T follicular helper cell (primary cell): ENCODE measurements at places on chromosomes 1 and 21.

DNA sequence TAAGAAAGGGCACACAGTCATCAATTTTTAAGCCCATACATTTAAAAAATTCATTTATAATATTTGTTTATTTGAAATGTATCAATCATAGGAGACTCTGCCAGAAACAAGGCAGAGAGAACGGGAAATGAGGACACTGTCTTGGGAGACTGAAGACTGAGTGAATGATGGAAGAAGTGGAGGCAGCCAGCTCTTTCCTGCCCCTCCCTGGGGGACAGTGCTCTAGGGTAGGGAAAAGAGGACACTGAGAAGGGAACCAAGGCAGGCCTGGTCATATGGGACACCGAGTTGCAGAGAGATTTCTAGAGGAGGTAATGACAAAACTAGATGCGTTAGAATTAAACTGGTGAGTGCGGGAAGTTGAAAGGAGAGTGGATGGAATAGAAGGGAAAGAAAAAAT lies 31.6 kb downstream of the EEIG2 start:
- DNase-seq, result no peak

DNA sequence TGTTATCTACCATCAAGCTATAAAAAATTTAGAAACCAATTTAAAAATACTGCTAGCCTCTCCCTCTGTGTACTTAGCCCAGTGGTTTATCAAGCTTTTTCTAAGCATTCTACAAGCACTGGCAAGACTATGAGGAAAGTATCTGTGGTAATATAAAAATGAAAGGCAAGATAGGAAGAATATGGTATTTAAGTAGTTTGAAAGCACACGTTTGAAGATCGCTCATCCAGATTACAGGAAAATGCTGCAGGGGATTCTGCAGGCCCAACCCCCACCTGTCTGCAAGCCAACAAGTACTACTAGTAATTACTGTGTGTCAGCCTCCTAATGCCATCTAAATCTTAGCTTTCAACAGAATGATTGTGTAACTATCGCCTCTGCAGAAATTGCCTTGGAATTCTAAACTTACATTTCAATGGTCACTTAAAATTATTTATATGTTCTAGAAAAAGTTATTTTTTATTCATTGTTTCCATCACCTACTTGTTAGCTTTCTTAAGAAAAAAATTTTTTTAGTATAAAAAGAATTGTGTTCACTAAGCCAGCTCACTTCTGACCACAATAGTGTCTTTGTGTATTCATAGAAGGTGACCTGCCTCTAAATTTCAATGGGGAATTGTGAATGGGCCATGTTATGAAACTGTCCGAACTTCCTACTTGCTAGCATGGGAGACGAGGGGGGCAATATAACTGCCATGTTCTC lies 8.5 kb downstream of the ERRFI1 start:
- no peak for DNase-seq

GRCh38 chr1:237671262-237671661 lies 219.5 kb downstream of the ZP4 start:
- DNase-seq, result no peak

- no peak for DNase-seq
These were observed 3.3 kb upstream of the FMO4 start for GRCh38 chr1:171310661-171311087.

DNA sequence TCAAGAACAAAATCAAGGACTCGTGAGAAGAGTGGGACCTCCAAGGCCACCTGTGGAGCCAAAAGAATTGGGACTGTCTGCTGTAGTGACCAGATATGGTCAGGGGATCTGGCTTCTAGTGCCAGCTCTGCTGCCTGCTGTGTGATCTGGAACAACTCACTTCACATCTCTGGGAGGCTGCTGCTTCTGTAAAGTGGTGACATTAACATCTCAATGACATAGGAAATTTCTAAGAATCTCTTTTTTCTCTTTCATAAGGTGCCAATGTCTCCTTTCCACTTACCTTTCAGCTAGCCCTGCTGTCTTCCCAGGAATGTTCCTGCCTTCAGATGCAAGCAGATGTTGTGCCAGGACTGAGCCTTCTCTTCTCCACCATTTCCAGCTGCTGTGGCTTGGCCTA lies 5.0 kb upstream of the SRSF4 start:
- DNase-seq, result no peak

DNA sequence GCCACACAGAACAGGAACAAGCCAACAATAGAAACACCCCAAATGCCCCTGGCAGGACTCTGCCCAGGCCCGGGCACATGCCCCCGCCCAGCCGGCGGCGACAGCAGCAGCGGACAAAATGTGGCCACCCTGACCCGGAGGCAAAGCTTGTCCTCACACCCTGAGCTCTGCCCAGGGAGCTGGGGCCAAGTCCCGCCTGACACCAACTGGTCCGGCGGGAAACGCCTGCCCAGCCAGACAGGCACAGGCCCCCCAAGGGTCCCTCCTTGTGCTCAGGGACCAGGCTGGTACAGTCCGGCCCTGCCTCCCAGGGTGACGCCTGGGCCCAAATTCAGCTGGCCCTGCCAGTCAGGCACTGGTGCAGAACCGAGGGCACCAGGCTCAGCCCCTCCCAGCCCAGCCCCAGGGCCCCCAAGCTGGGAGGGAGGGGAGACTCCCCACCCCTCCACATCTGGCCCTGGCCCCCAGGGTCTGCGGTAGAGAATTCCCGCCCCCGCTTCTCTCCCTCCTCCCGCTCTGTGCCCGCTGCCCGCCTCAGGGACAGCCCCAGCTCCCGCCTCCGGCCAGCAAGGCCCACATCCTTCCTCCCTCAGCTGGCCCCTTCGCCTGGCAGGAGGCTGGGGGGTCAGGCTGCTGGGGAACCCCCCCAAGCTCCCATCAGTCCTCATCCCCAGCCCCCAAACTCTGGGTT lies 2.0 kb downstream of the AHDC1 start:
- DNase-seq, result no peak

GRCh38 chr1:224762701-224763100 lies 146.6 kb downstream of the CNIH3 start:
- DNase-seq, result no peak

DNA sequence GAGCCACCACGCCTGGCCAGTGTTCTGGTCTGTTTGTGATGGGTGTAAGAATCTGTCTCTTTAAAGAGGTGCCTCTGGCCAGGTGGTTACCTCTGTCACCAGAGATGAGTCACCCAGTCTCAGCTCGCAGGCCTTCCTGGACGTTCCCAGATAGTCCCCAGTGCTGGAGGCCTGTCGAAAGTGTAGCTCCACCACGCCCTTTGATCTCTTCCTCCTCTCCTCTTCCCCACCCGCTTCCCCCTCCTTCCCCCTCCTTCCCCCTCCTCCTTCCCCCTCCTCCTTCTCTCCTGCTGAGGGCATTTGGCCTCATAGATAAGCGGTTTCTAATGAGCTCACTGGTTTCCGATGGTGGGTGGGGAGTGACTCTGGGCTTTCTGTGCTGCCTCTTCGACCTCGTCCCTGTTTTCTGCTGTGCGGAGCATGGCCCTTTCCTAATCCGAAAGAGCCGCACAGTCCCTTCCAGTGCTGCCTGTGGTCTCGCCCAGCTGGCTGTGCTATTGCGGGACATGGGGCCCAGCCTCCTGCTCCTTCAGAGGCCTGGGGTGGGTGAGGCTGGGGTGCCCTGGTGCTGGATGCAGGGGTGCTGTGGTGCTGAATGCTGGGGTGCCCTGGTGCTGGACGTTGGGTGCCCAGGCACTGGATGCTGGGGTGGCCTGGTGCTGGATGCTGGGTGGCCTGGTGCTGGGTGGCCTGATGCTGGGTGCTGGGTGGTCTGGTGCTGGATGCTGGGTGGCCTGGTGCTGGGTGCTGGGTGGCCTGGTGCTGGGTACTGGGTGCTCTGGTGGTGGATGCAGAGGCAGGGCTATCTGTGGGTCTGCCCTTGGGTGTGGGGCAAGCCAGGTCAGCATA lies 19.2 kb downstream of the AGPAT3 start:
- no peak for DNase-seq

GRCh38 chr1:224356685-224357625 lies at the start of gene CNIH4:
Gene CNIH4, plus strand, starts transcription at chr1:224356879. Its CDS starts 46 bp downstream, at chr1:224356925.
- peak; percentile 88 for DNase-seq

DNA sequence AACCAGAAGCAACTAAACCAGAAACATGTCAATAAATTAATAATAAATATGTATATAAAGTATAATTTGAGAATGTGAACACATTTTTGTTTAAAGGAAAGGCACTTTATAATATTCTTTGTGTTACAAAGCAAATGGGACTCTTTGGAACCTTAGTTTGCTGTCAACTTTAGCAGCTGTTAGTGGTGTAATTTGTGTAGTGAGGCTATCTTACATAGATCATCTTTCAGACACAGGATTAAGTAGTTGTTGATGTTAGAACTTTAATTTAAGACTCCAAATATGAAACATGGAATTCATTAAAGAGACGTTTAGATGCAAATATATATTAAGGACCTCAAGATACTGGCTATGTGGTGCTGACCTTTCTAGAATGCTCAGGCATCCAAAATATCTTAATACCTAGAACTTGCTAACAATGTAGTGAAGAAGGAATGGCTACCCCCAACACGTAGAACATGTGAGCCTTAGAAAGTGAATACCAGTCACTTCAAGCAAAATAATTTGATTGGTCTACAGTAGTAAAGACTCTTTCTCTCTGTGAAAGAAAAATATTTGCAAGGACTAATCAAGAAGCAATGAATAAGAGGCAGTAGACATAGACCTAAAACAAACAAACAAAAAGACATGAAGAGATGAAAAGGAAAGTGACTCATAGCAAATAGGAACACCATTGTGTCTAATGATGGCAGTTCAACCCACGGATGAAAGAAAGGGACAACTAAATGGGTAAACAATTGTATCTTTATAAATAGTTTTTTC lies 811.4 kb downstream of the USP25 start:
- no peak for DNase-seq

GRCh38 chr1:33346533-33346926 lies 25.6 kb upstream of the A3GALT2 start:
- no peak for DNase-seq

DNA sequence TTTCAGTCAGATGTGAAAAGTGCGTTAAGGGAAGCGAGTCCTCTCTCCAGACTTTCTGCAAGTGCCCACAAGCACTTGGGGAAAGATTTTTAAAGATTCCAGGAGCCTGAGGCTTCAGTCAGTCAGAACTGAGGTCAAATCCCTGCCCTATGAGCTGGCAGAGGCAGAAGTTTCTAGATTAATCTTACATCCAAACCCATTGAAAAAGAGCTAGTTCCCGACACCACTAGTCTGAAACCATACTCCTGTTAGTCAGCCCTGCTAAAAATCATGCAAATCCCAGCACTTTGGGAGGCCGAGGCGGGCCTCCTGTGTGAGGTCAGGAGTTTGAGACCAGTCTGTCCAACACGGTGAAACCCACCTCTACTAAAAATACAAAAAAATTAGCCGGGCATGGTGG lies 21.0 kb downstream of the RSPH1 start:
- no peak for DNase-seq

GRCh38 chr1:118859999-118860398 lies 128.1 kb downstream of the TBX15 start:
- DNase-seq, result no peak

- DNase-seq, result no peak
These were observed 30.2 kb upstream of the IL20 start for GRCh38 chr1:206835186-206835585.

DNA sequence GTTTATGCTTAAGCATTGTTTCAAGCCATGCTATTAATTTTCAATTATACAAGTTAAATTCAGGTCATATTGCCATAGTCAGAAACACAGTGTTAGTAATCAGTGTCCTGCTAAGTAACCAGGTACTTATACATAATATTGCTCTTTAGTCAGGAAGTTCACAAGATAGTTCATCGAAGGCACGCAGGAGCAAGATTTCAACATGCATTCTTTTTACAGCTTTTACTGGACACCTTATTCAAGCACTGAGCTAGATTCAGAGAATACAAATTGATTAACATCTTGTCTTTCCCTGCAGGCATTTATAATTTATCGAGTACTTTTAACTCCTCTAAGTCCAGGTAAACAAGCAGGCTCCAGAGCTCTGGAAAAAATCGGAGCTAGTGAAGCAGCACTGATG lies 202.3 kb upstream of the BRINP3 start:
- no peak for DNase-seq

GRCh38 chr21:34886240-34887104 lies 162.6 kb downstream of the RUNX1 start:
- DNase-seq, result no peak

- no peak for DNase-seq
These were observed at the start of gene C1QTNF12 for GRCh38 chr1:1246577-1247340. Gene C1QTNF12, minus strand, starts transcription at chr1:1246722. Its CDS starts 32 bp downstream, at chr1:1246690.

DNA sequence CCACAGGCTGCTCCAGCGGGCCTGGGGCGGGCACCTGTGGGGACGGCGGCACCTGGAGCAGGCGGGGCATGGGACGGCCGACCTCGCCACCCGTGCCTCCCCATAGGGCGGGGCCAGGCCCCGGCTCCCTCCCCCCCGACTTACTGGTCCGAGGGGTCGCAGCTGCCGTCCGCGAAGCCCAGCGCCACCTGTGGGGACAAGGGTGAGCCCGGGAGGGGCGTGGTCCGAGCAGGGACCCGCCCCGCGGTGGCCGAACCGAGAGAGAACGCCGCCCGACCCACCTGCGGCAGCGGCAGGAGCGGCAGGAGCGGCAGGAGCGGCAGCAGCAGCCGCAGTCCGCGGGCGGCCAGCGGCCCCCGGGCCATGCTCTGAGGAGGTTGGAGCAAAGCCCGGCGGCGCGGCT lies at the start of gene TMEM52:
Gene TMEM52 (minus strand): TSS at position 379 of the 403 bp plus-strand sequence. CDS start 14 bp downstream, at position 365.
- no peak for DNase-seq

GRCh38 chr1:187053876-187054275 lies 225.1 kb downstream of the PLA2G4A start:
- no peak for DNase-seq

GRCh38 chr1:11680270-11681070 lies 478 bp downstream of the MAD2L2 start:
- no peak for DNase-seq

- DNase-seq, result no peak
These were observed at the start of gene PCP4 for GRCh38 chr21:39867198-39867650. Gene PCP4, plus strand, starts transcription at chr21:39867438. Its CDS starts 64 bp downstream, at chr21:39867502.

GRCh38 chr1:29240986-29241385 lies 4.7 kb downstream of the PTPRU start:
- no peak for DNase-seq

DNA sequence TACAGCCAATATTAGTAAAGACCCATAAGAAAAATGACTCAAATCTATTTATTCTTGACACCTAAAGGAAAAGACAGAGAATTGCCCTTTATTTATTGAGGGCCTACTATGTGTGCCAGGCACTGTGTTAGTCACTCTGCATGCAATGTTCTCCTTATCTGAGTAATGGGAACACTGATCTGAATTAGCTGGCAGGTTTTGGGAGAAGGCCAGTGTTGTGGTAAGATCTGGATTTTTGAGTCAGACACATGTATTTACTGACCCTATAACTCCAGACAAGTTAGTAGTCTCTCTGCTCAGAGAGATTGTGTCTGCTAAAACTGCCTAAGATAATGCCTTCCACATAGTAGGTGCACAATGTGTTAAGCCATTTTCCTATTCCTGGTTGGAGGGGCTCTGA lies 17.3 kb downstream of the LCE4A start:
- DNase-seq, result no peak

- DNase-seq, result no peak
These were observed 24.2 kb upstream of the NPPB start for GRCh38 chr1:11882814-11883538.

- no peak for DNase-seq
These were observed 26.6 kb downstream of the RGS21 start for GRCh38 chr1:192343344-192343743.

- no peak for DNase-seq
These were observed 47.6 kb upstream of the RGS1 start for GRCh38 chr1:192527950-192528349.
